ENCODE measurements at places on chromosomes 6 and 20.

DNA sequence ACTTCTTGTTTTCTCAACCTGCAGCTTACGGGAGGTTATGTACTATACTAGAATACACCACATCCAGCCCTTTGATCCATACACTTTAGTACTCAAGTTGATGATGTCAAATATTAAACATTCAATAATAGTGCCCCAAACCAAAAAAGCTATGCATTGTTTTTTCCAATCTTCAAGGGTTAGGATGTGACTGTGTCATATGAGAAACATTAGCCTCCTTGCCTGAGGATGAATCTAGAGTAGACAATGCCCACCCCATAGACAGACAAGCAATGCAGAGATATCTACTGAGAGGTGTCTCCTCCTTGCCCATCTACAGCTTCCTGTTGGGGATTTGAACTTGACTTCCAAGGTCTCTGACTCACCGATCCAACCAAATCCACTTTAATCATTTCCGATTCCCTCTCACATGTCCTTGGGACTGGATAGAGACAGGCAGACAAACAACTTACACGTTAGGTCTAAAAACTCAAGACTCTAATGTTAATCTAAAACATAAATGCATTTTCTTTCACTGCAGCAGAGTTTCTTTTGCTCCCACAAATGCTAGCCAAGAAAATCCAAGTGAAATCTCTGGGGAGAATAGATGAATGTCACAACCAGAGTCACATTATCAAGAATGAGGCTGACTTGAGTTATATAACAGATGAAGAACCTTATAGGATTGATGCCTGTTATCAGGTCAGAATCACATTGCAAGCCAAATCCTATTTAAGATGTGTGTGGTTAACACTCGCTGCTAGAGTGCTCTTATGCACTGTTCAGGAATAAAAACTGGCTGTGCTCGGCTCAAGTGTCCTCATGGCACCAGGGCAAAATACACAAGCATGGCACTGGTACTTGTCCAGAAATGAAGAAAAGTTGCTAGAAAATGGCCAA is 75.5 kb upstream of the TNFAIP3 start:
- DNase-seq = peak; percentile 92

DNA sequence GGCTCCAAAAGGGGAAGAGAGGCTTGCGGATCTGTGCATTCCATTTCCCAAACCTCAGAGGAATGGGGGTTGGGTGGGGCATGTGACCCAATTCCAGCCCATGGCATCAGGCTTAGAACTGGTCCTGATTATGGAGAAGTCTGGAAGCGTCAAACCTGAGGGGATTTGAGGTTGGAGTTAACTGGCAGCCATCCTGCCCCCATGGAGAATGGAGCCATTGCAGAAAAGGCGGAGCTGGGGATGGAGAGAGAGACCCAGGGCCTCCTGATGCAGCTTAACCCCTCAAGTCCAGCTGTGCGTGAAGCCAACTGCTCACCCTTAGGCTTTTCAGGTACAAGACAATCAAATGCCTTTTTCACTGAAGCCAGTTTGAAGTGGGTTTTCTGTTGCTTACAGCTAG is 9.9 kb upstream of the SDCBP2 start:
- no peak for DNase-seq

- DNase-seq = no peak
These were observed 374.5 kb downstream of the RNGTT start for GRCh38 chr6:88588938-88589337.

DNA sequence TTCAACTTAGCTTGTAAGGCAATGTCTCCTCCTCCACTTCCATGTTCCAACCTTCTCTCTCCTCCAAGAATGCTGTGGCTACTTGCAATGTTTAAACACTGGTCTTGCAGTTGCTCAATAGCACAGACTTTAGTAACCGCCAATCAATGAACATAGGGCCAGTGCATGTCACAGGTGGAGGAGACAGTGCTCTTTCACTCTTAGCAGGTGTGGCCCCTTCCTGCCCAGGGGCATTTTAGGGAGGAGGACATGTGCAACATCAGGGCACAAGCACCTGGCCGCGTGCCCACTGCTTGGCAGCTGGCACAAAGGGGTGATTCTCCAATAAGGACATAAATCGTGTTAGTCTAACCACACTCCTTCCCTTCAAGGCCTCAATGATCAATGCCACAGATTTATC is 41.3 kb downstream of the ADGRF1 start:
- peak; percentile 65 for DNase-seq

DNA sequence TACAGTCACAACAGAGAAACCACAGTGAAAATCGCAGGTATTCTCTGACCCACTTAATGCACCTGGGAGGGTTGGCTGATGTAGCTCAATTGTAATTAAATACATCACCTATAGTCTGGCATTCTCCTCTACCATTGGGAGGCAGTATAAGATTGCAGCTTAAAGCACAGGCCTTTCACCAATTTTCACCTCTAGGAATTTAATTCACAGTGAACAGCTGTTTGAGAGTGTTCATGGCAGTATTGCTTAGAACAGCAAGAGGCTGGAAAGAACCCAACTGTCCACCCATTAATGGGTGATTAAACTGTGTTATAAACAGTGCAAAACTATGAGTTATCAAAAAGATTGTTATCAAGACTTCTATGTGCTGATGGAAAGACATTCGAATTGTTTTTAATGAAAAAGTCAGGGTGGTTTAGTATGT is 2.0 kb downstream of the EDEM2 start:
- DNase-seq = peak; percentile 84

DNA sequence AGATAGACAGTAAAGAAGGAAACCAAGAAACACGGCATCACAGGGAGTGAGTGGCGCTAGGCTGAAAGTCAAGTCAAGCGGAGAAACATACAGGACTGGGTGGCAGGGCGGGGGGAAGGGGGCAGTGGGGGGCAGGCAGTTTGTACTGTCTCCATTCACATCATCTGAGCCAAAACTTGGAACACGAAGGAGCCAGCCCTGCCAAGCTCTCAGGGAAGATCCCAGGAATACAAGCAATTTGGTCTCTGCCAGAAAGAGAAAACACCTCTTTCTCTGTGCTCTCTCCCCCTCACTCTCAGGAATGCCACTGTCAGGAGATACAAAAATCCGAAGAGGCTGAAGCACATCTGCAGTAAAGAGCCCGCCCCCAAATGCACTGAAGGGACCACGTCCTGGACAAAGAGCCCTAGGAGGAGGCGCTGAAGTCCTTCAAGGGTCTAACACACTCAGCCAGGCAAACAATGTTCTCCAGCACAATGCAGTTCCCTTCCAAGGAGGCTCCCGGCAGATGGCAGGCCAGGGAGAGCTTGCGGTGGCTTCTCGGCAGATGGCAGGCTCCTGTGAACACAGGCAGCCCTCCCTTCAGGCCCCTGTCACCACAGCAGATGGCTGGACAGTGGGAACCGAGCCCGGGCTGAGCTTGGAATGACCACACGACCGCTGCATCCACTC is 90.0 kb downstream of the ATP9A start:
- no peak for DNase-seq

DNA sequence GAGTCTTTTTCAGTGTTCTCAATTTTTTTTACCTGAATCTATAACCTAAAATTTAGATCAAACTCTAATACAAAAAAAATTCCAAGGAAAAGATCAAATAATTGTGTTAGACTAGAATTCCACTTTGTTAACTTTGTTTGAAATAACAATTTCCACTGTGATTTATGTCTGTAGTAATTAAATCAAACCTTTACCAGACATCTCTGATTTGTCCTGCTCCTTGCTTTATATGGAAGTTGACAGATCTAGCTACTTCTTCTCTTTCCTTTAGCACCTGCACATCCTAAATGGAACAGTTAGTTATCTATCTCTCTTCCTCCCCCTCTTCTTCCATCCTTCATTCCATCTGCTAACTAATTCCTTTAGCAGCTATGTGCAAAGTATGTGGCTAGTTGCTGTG is 99.5 kb upstream of the TMEM30A start:
- no peak for DNase-seq
